ENCODE measurements at places on chromosomes 5 and 9.

- DNase-seq, result no peak
These were observed 30.0 kb upstream of the NREP start for GRCh38 chr5:111787006-111787405.

DNA sequence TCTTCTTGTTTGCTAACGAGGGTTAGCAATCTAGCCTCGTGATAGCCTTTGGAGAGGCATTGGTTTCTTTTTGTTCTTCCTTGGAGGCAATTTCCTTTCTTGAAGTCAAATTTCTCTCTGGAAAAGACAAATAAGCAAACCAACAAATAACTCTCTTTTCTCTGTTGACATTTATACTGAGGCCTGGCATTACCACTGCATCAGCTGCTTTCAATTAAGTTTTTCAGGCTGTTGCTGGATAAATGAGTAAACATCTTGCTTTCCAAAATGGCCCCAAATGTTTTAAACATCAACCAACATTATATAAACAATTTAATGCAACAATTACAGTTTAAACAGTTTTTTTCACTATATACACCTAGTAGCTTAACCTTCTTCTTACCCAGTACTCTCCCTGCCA, 264.4 kb downstream of the HTR1A start:
- no peak for DNase-seq

DNA sequence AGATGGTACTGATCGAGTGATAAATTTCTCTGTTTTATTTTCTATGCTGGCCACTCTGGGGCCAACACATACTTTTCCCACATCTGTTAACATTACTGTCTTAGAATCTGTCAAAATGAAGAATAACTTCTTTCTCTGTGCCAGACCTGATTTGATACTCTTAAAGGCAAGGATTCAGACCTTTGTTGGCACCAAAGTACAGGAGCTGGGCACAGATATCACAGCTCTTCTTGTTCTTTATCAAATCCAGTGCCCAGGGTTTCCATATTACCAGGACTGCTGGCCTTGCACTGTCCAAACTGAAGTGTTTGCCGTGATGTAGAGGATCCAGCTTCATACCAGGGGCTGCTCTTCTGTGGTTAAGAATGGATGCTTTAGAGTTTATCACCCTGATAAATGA, 20.9 kb downstream of the ZNF474 start:
- no peak for DNase-seq

DNA sequence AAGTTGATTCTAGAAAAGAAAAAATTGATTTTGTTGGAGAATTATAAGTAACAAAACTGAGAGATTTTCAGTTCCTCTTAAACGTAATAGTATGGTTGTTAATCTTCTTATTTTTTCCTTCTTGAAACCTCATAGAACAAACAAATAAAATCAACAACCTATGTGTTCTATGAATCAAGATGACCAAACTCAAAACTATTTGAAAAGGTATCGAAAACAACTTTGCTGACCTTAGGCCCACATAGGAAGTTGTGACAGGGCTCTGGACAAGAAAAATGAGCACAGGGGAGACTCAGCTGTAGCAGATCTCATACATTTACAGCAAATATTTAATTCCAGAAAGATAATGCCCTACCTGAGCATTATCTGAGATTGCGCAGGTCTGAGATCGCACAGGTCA, 169.4 kb upstream of the CCNH start:
- DNase-seq, result no peak

DNA sequence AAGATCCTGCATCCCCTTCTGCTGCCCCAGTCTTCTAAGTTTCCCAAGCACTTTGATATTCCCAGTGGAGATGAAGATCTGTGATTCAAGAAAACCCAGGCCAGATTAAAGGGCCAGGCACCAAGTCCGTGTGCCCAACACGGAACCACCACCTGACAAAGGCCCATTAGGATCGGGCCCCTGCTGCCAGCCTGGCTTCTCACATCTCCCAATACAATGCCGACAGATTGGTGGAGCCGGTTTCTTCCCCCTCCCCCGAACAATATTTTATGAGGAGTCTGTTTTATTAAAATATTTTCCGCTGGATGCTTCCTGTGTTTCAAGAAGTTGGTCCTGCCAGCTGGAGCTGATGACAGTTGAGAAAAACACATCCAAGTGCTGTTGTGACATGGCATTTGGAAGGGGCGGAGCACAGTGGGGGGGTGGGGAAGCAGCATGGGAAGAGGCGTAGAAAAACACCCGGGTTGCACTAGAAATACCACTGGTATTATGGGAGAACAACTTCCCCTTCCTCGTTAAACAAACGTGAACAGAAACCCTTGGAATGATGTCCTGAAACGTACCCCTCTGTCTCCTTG, 45.0 kb downstream of the CRB2 start:
- no peak for DNase-seq

DNA sequence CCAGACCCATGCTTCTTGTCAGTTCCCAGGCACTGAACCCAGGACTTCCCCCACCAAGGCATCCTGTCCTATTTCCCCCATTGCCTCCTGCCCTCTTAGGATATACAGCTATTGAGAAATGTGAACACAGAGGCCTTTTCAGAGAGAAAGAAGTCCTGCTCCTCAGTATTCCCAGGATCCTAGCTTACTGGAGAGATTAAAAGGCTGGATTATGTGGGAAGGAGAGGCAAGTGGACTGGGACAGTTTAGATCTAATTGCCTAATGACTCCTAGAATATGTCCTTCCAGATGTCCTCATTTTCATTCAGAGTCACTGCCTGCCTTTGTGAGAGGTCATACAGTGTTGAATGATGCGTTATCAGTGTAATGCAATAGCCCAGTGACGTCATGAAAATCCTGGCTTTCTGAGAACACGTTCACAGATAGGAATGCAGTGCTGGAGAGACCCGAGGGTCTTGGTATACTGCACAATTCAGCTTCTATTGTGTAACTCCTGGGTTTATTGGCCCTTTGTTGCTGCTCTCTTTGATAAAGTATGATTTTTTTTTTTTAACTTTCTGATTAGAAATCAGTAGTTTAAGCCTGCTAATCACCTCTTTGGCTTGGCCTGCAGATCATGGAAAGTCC, 26.2 kb downstream of the WWC1 start:
- no peak for DNase-seq

DNA sequence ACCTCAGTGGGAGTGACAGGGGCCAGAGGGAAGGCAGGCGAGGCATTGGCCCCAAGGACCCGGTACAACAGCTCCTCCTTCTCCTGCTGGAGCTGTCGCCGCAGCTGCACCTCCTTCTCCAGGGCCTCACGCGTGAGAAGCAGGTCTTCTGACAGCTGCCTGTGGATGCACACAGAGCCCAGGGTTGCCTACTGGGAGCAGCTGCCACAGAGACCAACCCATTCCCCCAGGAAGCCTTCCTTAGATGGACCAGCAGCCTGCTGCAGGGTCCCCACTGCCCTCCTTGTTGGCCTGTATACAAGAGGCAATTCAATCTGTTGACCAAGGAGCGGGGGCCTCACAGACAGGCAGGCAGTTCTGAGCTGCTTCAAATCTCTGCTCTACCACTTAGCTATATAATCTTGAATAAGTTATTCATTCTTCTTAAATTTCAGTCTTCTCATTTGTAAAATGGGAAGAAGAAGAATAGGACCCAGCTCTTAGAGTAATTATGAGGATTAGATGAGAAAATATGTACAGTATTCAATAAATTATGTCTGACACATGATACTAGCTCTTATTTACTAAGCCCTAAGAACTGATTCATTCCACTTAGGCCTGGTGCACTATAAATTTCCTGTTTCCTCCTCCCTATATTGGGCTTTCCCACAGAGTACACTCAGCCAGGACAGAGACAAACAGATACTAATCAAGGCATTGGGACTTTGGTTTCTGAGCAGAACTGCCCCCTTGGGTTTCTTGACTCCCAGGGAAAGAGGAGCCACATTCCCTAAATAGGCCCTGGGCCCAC, 26.1 kb upstream of the ANXA6 start:
- no peak for DNase-seq
